ENCODE measurements at places on chromosomes 5 and 9.
A peak's percentile ranks its signal among the peaks of the same experiment; 100 is the strongest.

GRCh38 chr9:114382699-114383520 is 4.9 kb downstream of the AKNA start:
- peak; percentile 43 for DNase-seq

- no peak for DNase-seq
Measured at GRCh38 chr5:143025971-143026370, 255.8 kb downstream of the ARHGAP26 start.

- DNase-seq, result no peak
Measured at GRCh38 chr5:67724412-67725135, 491.0 kb upstream of the PIK3R1 start.

DNA sequence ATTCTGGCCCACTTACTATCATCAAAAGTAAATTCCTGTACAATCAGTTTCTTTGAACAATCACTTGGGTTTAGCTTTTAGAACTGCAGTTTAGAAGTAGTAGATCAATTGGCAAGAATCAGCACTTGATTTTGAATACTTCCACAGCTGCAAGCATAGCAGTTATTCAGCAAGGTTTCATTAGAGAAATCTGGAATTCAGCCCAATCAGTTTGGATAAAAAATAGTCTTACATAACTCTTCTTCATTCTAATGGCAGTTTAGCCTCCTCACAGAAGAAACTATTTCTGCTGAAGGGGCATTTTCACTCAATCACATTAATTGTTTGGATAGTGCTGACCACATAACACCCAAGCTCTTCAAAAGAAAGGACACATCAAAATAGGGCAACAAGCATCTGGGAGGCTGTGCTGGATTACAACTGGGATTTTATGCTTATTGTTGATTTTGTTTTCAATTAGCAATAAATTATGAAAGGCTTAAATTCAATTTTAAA is 336.2 kb upstream of the PDE4D start:
- DNase-seq, result no peak

DNA sequence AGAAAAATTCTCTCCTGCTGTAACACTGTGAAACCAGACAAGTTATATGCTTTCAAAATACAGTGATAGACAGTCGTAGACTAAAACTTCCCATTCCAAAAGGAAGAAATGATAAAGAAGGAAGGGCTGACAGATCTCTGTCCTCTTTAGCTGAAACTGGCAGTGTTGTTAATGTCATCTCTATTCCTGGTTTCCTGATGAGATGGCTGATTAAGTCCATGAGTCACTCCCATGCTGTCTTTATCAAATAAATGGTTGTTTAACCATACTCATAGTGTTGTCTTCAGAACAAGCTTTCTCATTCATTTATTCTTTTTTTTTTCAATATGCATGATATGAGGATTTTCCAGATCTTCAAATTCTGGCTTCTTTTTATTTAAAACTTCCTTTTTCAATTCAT is 952.2 kb upstream of the WWC1 start:
- DNase-seq, result no peak

DNA sequence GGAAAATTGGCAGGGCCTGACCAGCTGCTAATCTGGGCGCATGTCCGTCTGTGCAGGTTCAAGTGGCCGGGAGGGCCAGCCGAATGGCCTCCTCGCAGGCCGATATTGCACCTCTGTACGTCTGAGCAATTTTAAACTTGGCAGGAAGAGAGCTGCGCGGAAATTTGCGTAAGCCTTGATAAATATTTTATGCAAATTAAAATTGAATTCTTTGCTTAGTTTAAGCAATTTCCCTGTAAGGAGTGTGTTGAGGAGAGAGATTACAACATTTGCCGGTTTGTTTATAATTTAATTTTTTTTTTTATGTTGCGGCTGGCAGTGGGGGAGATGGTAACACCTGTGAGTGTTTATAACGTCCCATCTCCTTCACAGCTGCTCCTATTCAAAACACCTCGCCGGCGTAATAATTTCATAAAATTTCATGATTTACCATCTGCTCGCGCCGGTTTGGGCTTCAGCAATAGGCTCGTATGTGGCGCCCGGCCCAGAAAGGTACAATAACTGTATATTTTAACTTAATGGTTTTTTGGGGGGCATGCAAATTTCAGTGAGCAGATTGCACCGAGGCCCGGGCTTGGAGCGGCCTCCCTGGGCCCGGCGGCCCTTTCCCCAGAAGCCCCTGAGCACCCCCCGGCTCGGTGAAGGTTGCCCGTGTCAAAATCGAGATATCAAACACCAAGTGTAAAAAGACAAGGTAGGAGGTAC is 269.4 kb upstream of the MVB12B start:
- no peak for DNase-seq

DNA sequence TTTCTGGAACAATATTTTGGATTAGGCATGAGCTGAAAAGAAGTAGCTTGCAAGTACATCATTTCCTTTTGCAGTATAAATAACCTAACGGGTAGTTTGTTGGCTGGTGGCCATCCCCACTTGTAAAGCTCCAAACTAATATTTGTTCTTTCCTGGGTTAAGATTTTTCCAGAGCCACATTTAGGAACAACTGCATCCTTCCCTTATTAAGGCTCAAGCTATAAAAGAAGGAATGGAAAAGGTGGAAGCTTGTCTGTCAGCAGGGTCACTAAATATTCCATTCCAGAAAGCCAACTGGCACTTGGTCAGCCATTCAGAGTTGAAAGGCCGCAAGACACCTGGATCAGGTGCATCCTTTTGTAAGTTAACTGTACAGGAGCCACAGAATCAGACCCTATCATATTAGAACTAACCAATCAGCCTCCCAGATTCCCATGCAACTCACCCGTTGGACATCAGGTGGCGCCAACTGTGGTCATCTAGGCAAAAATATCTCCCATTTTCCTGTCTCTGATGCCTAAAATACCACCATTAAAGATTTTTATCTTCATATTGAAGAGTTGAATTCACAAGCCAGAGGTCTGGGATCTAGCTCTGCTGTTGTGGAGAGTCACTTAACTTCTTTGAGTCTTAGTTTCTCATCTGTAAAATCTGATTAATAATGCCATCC is 82.9 kb downstream of the PTCD2 start:
- DNase-seq, result no peak

GRCh38 chr9:38059233-38059936 is 9.6 kb downstream of the SHB start:
- no peak for DNase-seq

DNA sequence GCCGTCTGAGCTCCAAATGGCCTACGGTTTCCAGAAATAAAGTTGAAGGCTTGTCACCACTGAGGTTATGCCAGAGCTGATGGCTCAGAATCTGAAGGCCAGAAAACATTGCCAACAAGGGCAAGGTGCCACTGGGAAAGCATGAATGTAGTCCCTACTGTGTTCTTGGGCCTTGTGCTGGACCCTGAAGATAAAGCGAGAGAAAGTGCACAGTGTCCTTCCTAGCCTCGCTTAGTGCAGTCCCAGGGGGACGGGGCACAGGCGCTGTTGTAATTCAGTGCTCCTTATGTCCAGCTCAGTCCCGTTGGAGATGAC is 84.5 kb downstream of the NDFIP1 start:
- no peak for DNase-seq

DNA sequence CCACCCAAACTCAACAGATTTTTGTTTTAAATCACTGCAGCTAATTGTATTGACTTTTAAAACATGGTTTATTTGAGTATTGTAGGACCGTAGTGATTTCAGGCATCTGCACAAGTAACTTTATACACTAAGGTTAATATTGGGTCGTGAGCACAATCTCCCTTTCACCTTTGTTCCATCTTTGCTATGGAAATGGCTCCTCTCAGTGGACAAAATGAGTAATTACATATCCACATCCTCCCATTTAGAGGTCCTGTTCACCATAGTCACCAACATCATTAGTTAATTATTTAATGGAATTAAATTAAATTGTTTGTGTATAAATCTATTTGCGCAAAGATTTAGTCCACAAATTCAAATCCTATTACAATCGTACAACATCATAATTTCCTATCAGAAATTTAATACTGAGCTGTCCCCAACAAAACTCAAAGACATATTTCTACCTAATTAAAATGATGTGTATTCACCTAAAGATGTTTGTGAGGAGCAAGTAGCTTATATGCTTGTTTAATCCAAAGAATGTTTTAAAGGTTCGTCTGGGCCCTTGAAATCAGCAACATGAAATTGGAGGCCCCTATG is 173.0 kb upstream of the DAPK1 start:
- no peak for DNase-seq

GRCh38 chr9:130018265-130018664 is 24.7 kb downstream of the FNBP1 start:
- DNase-seq, result no peak

DNA sequence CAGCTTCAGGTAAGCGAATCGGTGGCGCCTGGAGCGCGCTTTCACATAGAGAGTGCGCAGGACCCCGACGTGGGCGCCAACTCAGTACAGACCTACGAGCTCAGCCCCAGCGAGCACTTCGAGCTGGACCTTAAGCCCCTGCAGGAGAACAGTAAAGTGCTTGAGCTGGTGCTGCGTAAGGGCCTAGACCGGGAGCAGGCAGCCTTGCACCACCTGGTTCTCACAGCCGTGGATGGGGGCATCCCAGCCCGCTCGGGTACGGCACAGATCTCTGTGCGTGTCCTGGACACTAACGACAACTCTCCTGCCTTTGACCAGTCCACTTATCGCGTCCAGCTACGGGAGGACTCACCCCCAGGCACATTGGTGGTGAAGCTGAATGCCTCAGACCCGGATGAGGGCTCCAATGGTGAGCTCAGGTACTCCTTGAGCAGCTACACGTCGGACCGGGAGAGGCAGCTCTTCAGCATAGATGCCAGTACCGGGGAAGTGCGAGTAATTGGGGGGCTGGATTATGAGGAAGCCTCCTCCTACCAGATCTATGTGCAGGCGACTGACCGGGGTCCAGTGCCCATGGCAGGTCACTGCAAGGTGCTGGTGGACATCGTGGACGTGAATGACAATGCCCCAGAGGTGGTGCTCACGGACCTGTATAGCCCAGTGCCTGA is 1.1 kb downstream of the PCDHAC2 start:
- no peak for DNase-seq

DNA sequence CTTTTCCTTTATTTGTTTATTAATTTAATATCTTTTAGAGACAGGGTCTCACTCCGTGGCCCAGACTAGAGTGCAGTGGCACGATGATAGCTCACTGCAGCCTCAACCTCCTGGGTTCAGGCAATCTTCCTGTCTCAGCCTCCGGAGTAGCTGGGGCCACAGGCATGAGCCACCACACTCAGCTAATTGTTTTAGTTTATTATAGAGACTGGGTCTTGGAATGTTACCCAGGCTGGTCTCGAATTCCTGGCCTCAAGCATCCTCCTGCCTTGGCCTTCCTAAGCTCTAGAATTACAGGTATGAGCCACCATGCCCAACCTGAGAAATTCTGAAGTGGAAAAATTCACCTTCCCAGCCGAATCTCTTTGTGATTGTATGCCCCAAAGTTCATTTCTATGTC is 139.4 kb upstream of the SLC12A2 start:
- DNase-seq, result no peak

- DNase-seq, result peak; percentile 80
Measured at GRCh38 chr9:137095664-137096517, 9.1 kb downstream of the MAN1B1 start.

DNA sequence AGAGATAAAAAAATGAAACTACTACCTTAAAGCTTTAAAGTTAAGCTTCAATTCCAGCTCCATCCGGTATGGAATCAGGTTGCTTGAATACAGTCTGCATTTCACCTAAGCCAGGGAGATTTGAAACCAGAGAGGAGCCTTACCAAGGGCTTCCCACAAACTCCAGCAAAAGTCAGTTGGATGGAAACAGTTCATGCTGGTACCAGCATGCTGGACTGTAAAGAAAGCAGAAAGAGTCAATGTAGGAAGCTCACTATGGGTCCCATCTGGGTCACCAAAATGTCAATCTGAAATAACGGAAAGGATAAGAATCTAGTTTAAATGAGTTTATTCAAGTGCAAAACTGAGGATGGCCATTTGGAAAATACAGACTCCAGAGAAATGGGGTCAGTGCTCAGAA is 65.3 kb downstream of the CDO1 start:
- no peak for DNase-seq

GRCh38 chr5:58281189-58281588 is 178.7 kb downstream of the PLK2 start:
- DNase-seq, result no peak

DNA sequence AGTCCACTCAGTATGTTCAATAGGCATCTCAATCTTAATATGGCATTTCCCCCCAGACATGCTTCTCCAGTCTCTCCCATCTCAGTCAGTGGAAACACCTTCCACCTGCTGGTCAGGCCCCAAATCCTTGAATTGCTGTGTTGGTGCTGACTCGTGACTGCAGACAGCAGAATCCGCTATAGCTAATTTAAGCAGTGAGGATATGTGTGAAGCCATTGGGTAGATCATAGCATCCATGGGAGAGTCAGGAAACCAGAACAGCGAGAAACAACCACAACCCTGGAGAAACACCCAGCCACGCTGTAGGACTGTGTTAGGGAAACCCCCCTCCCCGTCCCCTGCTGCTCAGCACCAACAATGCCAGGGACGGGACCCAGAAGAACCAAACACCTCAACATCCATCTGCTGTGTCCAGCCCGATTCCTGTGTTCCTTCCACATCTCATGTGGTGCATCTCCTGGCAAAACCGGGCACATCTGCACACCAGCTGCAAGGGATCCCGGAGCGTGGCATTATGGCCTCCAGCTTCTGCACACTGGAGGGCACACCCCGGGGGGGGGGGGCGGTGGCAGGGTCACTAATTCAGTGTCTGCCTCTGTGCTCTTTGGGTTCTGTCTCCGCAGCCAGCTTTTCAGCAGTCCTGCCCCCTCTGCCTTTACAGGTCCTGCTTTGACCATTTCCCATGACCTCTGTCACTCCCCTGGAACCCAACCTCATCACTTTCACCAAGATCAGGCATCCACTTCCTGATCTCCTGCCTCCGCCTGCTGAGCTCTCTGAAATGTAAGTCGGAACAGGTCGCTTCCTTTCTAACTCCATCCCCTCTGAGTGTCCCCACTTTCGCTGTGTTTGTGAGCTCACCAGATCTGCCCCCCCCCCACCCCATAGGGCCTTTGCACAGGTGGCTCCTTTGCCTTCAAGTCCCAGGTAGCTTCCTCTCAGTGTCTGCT is 2.4 kb upstream of the PLEKHG4B start:
- no peak for DNase-seq

DNA sequence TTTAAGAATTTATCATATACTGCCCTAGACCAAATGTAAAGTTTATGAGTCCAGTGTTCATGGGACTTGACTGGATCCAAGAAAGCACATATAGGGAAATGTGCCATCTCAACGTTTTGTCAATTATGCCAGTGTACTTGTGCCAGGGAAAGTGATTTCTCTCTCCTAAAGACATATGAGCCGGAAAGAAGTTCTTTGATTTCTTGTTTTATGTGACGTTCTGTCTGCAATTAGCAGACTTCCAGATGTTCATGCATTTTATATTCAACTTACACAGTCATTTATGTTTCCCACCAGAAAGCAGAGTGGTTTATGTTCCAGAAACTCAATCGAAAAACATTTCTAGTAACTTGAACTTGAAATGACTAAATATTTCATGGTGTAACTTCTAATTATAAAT is 203.8 kb downstream of the FAM170A start:
- DNase-seq, result no peak

GRCh38 chr9:86340356-86341006 is 13.7 kb downstream of the TUT7 start:
- DNase-seq, result no peak

GRCh38 chr5:6110441-6111005 is 267.8 kb downstream of the MED10 start:
- DNase-seq, result no peak

- no peak for DNase-seq
Measured at GRCh38 chr5:6652025-6652424, 18.8 kb downstream of the SRD5A1 start.
